ENCODE measurements at places on chromosomes 16 and 17.

DNA sequence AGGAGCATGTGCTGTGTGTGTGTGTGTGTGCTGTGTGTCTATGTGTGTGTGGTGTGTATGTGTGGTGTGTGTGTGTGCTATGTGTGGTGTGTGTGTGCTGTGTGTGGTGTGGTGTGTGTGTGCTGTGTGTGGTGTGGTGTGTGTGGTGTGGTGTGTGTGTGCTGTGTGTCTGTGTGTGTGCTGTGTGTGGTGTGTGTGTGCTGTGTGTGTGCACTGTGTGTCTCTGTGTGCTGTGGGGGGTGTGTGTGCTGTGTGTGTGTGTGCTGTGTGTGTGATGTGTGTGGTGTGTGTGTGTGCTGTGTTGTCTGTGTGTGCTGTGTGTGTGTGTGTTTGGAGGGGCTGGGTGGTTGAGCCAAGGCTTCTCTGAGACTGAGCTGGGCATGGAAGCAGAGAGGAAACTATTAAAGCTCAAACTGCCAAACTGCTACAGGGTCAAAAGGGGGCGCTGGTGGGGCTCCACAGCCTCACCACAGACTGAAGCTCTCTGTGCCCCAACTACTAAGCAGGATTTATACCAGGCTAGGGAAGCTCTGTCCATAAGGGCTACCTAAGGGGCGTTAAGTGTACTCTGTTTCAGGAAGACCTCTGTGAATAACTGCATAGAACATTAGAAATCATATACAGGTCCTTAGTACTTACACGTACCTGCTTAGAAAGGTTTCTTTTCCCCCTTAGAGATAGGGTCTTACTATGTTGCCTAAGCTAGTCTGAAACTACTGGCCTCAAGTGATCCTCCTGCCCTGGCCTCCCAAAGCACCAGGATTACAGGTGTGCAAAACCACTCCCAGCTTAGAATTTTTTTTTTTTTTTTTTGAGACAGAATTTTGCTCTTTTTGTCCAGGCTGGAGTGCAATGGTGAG lies 27.8 kb upstream of the GHDC start:
- DNase-seq, result peak; percentile 13

GRCh38 chr16:83330251-83330650 lies 477.5 kb upstream of the HSBP1 start:
- DNase-seq, result no peak

DNA sequence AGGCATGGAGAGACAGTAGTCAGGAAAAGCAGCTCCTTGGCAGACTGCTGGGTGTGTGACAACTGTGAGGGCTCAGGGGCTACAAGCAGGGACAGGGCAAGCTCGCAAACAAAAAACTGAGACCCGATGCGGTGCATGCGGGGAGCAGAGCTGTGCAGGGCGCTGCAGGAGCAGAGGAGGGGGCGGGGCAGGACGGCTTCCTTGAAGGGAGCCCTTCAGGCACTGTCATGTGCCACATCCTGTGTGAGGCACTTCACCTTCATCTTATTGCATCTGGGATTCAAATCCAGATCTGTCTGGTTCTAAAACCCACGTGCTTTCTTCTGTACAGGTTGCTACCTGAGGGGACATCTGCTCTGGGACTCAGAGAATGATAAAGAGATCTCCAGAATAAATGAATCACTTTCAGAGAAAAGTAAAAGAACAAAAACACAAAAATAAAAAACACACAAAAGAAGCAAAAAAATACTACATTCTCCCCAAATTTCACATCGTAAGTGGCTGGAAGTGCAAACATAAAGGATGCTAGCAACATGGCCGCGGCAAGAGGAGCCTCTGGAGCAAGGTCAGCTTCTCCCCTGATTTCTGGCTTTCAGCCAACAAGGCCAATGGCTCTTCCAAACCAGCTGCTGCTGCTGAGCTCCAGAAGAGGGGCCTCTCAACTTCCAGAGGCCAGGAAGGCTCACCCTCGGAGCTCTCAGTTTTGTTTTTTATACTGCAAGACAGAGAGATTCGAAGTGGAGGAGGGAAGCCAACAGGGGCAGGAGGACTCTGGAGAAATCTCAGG lies 14.2 kb downstream of the LYRM9 start:
- DNase-seq, result no peak

GRCh38 chr16:87447323-87447722 lies 45.5 kb downstream of the ZCCHC14 start:
- no peak for DNase-seq

DNA sequence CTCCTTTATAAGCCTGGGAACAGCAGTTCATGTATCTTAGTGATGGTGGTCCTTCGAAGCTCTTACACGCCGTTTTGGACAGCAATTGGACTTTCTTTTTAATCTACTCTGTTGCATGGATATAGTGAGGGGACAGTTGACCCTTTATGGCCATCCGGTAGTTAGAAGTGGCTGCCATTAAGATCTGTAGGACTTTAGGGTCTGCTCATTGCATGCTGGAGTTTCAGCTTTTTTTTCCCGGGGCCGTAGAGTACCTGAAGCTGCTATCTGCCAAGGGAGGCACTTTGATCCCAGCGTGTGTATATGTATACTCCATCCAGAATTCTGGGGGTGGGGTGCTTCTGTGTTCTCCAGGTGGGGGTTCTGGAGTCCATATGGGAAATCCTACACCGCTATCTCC lies 1.2 kb downstream of the CYB5D1 start:
- no peak for DNase-seq

- no peak for DNase-seq
Measured at GRCh38 chr16:9780831-9781230, 401.4 kb downstream of the GRIN2A start.

DNA sequence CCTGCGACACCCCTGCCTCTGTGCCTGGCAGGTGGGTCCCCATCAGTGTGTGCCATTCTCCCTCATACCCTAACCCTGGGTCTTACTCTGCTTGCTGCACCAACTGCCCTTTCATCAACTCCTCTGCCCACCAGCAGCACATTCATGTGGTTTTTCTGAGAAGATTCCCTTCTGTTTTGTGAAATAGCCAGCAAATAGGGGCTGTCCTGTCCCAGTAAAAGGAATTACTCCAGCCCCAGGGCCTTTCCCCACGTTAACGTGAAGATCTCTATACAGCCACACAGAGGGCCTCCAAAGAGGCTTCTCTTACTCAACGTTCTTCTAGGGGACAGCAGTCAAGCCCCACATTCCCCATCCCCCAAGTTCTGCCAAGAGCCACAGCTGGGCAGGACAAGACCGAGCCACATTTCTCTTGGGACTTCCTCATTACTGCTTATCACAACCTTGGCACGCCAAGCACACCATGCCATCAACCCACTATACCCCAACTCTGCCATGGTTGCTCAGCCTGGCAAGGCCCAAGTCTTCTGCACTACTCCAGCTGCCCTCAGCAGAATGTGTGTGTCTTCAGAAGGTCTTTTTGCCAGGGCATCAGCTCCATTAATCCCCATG lies 18.7 kb upstream of the CCL2 start:
- no peak for DNase-seq

DNA sequence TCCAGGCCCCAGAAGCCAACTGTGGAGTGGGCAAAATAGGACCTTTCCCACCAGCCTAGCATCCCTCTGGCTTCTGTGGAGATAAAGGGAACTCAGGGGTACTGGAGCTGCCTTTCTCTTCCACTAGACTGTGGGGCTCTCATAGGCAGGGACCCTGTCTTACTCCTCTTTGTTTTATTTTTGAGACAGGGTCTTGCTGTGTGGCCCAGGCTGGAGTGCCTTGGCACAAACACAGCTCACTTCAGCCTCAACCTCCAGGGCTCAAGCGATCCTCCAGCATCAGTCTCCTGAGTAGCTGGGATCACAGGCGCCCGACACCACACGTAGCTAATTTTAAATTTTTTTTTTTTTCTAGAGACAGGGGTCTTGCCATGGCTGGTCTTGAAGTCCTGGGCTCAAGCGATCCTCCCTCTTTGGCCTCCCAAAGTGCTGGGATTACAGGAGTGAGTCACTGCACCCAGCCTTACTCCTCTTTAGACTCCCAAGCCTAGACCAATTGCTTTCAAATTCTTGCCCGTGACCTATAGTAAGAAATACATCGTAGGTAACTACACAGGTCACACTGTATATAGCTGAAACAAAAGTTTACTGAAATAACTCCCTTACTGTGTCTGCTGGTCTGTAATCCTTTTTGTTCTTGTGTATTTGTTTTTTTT lies 2.6 kb downstream of the RAI1 start:
- no peak for DNase-seq
